ENCODE measurements at places on chromosomes 2 and 18.

DNA sequence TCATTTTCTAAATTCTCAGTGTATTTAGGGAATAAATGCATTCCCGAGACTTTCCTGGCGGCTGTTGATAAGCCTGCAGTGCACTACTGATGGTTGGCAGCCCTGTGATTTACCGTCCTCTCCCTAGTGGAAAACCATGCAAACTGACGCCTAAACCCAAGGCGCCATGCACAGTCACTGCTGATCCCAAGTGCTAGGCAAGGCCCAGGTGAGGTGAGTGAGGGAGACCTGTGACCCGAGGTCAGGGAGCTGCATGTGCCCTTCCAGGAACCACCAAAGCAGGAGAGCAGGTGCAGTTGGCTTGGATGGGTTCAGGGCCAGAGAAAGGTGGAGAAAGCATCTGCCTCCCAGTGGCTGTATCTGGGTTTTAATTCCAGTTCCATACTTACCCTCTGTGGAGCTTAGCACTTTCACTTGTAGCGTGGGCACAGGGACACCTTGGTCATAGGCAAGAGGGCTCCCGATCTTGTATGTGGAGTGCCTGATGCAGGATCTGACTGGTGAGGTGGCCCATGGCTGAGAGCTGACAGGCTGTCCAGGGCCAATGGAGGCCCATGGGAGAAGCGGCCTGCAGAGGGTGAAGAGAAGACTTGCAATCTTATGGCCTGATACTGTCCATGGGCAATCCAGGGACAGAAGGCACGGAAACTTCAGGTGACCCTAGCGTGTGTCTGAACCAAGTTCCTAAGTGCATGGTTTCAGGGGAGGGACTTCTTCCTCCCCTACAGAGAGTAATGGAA lies 131.3 kb downstream of the SH3RF3 start:
- no peak for DNase-seq

DNA sequence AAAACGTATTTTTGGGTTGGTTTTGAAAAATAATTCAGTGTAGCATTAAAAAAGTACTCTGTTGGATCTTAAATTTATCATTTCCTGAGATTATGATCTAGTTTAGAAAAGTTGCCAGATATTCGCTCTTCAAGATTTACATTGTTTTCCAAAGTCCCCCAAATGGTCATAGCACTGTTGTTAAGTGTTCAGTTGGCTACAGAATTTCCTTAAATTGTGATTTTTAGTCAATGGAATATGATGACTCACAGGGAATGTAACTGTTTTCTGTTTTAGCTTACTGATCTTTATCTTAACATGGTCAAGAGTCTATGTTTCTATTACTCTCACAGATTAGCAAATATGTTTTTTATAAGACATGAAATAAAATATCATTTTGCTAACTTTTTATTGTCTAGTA lies 23.2 kb downstream of the PLCL1 start:
- no peak for DNase-seq

DNA sequence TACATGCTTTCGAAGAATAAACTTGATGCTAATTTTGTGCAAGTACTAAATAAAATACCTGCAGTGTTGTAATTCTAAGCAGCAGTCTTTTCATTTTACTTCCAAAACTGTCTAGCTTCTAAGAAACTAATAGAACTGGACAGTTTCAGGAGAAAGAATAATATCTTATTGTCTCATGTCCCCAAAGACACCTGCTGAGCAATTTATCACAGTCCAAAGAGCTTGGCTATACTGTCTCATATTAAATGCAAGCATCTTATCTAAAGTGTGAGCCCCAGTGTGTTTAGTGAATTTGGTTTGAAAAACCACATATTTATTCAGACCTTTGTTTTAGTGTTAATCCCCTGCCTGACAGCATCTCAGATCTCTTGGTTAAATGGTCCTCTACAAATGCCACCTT lies 374.3 kb downstream of the TMX3 start:
- no peak for DNase-seq

DNA sequence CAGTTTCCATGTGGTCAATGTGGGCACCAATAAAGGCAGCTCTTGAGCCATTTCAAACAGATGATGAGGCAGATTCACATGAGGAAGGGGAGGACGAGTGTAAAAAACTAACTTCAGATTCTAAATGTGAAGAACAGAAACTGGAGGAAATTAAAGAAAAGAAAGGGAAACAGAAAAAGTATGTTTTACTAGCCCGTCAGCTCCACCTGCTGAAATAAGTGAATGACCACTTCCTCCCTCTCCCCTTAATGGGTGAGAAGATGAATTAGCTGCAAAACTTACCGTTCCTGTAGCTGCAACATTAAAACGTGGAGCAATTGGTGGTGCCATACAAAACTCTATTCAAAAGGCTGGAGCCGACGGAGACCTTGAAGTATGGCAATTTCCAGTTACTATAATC lies 203.5 kb downstream of the UXS1 start:
- DNase-seq, result no peak

DNA sequence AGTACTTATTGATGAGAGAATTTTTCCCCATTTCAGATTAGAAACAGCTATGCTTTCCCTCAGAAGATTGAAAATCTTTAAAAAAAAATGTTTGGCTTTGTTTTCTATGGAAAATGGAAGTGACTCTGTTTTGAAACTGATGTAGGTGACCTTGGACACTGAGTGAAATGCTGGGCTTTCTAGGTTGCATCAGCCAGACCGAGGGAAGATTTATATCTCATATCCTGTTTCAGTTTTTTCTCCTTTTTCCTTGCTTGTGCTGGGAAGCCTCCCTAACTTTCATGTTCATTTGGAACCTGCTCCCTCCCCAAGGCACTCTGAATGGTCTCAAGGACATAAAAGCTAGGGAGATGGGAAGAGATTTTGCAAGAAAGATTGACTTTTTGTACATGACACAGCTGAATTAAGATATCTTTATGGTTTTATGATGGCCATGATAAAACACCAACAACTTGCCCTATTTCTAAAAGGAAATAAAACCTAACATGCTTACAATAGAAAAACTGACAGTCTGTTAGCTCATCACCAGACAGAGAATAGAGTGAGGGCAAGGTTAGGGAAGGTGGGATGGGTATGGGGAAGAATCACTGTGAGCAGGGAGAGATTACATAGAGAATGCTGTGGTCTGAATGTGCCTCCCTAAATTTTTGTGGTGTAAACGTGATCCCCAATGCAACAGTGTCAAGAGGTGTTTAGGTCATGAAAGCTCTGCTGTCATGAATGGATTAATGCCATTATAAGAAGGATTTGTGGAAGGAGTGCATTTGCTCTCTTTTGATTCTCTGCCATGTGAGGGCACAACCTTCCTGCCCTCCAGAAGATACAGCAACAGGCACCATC lies 249.7 kb downstream of the TPGS2 start:
- no peak for DNase-seq

DNA sequence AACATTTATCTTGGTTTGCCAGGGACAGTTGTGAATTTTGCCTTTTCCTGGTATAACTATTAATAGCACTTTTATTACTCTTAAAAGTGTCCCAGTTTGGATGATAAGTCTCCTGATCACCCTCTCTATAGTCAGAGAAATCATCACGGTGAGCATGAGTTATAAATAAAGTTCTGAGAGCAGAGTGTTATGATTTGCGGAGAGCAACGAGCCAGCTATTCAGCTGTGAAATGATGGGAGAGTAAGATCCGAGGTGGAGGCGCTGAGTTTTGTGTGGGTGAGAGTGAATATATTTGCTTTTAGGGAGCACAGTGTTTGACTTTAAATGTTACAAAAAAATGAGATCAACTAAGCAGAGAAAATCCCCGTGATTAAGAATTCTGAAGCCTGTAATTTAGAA lies 179.6 kb downstream of the DSC3 start:
- DNase-seq, result no peak

- DNase-seq, result no peak
Measured at GRCh38 chr2:3180082-3180908, 197.3 kb downstream of the EIPR1 start.

- DNase-seq, result no peak
Measured at GRCh38 chr2:41910126-41910525, 137.7 kb upstream of the PKDCC start.

DNA sequence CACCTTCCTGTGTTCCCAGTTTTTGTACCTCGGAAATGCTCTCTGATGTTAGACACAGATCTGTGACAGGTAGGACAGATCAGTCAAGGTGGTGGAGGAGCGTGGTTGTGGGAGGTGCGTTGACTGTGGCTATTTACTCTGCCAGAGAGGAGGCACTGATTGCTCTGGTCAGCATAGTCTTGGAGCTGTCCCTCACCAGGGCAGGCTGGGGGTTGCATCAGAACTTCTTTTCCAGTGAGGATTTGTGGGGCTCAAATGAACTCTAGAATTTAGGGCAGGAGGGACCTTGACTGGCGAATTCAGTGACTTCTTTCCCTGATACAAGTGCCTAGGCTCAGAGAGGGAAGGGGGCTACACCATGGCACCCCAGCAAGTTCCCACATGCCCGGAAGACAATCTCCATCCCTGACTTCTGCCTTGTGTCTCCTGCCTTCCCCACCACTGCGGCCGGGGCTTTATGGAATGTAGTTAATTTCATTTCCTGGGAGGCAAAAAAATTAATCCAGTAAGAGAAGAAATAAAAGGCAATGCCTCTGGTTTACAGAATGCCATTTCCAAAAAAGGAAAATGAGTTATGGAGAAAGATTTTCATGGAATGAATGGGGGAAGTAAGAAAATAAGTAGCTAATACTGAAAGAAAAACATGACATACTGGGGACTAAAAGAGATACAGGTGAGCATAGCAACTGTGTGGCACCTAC lies 26.1 kb downstream of the NIFK start:
- DNase-seq, result no peak

DNA sequence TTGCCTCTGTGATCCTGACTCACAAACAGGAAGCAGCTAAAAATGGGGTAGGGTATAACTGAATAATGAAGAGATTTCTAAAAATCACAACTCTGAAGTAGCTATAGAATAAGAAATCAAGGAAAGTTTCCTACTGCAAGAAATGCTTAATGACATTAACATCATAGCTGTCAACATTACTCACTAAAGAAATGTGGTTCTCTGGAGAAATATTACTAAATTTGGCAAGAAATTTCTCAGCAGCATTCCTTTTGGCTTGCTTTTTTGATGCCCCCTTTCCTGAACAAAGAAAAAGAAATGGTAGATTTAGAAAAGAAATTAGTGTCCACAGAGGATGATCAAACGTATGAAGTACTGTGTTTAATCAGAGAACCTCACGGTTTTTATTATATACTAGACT lies 9.5 kb downstream of the PRKRA start:
- no peak for DNase-seq

GRCh38 chr18:23998820-23999219 lies 15.7 kb upstream of the TTC39C start:
- DNase-seq, result no peak
